Ovary (tissue), 10 donors: ENCODE measurements at places on chromosomes 11 and 22.

GRCh38 chr11:127567237-127567932, 566.8 kb upstream of the KIRREL3 start:
- DNase-seq = no peak

DNA sequence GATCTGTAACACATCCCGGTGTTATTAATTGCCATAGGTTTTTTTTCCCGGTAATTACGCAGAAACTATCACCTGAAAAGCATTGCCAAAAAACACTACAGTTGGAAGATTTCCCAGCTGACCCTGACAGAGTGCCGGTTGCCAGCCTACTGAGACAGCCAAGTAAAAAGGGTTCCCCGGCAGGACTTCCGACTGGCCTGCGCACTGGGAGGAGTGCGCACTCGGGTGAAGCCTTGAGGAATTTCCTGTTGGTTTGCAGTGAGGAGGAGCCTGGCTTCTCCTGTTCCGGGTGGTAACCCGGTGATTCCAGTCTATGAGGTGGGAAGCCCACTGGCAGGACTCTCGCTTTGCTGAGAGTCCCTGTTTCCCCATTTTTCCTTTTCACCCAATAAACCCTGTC, 52.1 kb downstream of the CNTF start:
- DNase-seq = no peak

DNA sequence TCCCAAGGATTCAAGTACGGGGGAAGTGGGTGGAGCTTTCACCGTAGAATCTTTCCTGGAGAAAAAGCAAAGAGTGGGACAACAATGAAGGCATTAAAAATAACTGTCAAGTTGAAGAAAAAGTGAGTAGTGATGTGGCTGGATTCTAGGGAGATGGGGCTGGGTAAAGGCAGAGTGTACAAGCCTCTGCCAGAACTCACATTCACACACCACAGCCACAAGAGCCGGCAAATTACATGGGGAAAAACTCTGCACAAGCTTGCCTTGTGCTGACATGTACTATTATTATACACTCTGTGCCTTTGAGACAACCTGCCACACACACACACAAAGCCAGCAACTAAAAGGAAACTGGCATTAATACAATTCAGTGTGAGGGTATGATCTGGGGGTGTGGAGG, 182.6 kb downstream of the LARGE1 start:
- DNase-seq = no peak

- DNase-seq = no peak
Measured at GRCh38 chr22:40641269-40641668, 4.8 kb upstream of the MRTFA start.

GRCh38 chr11:118240999-118241763, 11.0 kb downstream of the MPZL3 start:
- no peak for DNase-seq
